ENCODE measurements at places on chromosomes 6 and 20. TPM values are rescaled to one million over a fixed set of nuclear protein-coding genes. Genes with fewer than 3 reads are reported as not detected.

- H3K4me3 ChIP-seq, result no peak overlapping the region
- no peaks in the 10 kb centered on the region for H3K4me1 ChIP-seq
- H3K27ac ChIP-seq, result no peak overlapping the region
Observed at GRCh38 chr20:8874437-8874836, 194.4 kb upstream of the PLCB4 start.

GRCh38 chr20:48544402-48545339, 283.1 kb downstream of the PREX1 start:
- H3K4me3 ChIP-seq, result no peak overlapping the region
- H3K36me3 ChIP-seq, result peaks cover 8% of the 10 kb centered on the region
- no peak for DNase-seq
- no peaks in the 10 kb centered on the region for H3K27me3 ChIP-seq
- H3K27ac ChIP-seq, result no peak overlapping the region

GRCh38 chr6:23179994-23180393, 610.6 kb downstream of the HDGFL1 start:
- no peaks in the 10 kb centered on the region for H3K36me3 ChIP-seq
- H3K27ac ChIP-seq, result no peak overlapping the region
- no peak for DNase-seq

The MKKS gene
- total RNA-seq, result 20.9 TPM

- H3K27me3 ChIP-seq, result no peaks in the 10 kb centered on the region
- H3K27ac ChIP-seq, result no peak overlapping the region
Observed at GRCh38 chr6:16669227-16669626, 92.0 kb downstream of the ATXN1 start.

Data from WTC11 (cell line).